Heart left ventricle (tissue), 16 donors: ENCODE measurements at places on chromosomes 2 and 18. TPM values are rescaled to one million over a fixed set of nuclear protein-coding genes. Genes with fewer than 3 reads are reported as not detected.

The PRADC1 gene
- total RNA-seq, result 91.7 TPM

The GTF2A1L gene
- 0.95 TPM for total RNA-seq

The SMYD1 gene
- total RNA-seq, result 658 TPM

The C2orf78 gene
- not detected for total RNA-seq

The MC4R gene
- not detected for total RNA-seq

The GAREM2 gene
- total RNA-seq, result 1.5 TPM

The COBLL1 gene
- 20.8 TPM for total RNA-seq

The LRRC30 gene
- not detected for total RNA-seq

The GKN2 gene
- not detected for total RNA-seq

The LIMS3 gene
- total RNA-seq, result 3.9 TPM

The NETO1 gene
- 2.0 TPM for total RNA-seq

The MCM6 gene
- total RNA-seq, result 3.0 TPM

The NOL4 gene
- total RNA-seq, result 1.0 TPM

The THSD7B gene
- total RNA-seq, result 0.23 TPM

The TOGARAM2 gene
- total RNA-seq, result 3.0 TPM

The PKDCC gene
- 33.7 TPM for total RNA-seq

The REG3A gene
- not detected for total RNA-seq

The CWC22 gene
- 10.8 TPM for total RNA-seq

The CENPA gene
- 9.6 TPM for total RNA-seq

The ARHGAP25 gene
- total RNA-seq, result 4.4 TPM

The CCBE1 gene
- total RNA-seq, result 0.81 TPM

The KIAA2012 gene
- total RNA-seq, result 0.08 TPM

The UGT1A10 gene
- not detected for total RNA-seq

The ONECUT2 gene
- not detected for total RNA-seq

The SUCLG1 gene
- 184 TPM for total RNA-seq

The APCDD1 gene
- 14.0 TPM for total RNA-seq

The GALNT14 gene
- total RNA-seq, result 1.3 TPM

The LIPG gene
- not detected for total RNA-seq

The SERPINB12 gene
- total RNA-seq, result not detected

The DOK1 gene
- total RNA-seq, result 3.7 TPM

The TXNDC2 gene
- total RNA-seq, result not detected

The VWC2L gene
- not detected for total RNA-seq

The CEBPZOS gene
- total RNA-seq, result 60.7 TPM

The CYP27C1 gene
- total RNA-seq, result not detected

The PIKFYVE gene
- 23.1 TPM for total RNA-seq

The CD302 gene
- 24.9 TPM for total RNA-seq

The KCNG2 gene
- not detected for total RNA-seq

The SKA1 gene
- total RNA-seq, result not detected

The CCDC141 gene
- total RNA-seq, result 58.1 TPM

The CROCC2 gene
- not detected for total RNA-seq

The DSG2 gene
- 47.0 TPM for total RNA-seq

The RUFY4 gene
- not detected for total RNA-seq

The NCKAP1 gene
- 133 TPM for total RNA-seq

The AGXT gene
- total RNA-seq, result not detected
